ENCODE measurements at places on chromosomes 1 and 21.

- no peak for DNase-seq
These were observed 28.9 kb upstream of the CLSTN1 start for GRCh38 chr1:9852410-9853248.

GRCh38 chr1:241311056-241311746, 45.8 kb downstream of the RGS7 start:
- DNase-seq, result no peak

GRCh38 chr1:27967884-27968466, 8.2 kb downstream of the XKR8 start:
- no peak for DNase-seq

- no peak for DNase-seq
These were observed 57.7 kb upstream of the DPT start for GRCh38 chr1:168786476-168787330.

GRCh38 chr1:197686702-197687355, 88.5 kb downstream of the DENND1B start:
- no peak for DNase-seq

- no peak for DNase-seq
These were observed 46.2 kb upstream of the KCNE1 start for GRCh38 chr21:34558166-34558565.

DNA sequence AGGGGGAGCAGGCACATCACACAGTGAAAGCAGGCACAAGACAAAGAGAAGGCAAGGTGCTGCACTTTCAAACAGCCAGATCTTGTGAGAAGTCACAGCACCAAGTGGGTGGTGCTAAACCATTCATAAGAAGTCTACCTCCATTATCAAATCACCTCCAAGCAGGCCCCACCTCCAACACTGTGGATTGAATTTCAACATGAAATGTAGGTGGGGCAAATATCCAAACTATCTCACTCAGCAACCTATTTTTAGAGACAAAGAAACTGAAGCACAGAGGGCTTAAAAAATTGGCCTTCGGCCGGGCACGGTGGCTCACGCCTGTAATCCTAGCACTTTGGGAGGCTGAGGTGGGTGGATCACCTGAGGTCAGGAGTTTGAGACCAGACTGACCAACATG, 90.4 kb downstream of the UBE2U start:
- no peak for DNase-seq

- DNase-seq, result no peak
These were observed 64.0 kb downstream of the COL18A1 start for GRCh38 chr21:45468971-45469272.

DNA sequence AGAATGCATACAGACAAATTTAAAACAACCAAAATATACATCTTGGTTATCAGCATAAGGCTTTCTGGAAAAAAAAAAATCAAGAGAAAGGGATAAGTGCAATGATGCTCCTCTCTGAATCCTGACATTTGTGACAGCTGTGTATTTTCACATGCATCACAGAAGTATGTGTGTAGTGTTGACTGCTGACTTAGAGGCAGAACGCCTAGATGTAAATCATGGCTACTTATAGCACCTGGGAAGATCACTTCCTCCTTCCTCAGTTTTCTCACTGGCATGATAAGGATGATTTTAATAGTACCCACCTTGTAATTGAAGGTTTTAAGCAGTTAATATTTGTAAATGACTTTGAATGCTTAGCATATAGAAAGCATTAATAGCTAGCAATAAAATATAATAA, 112.5 kb downstream of the MRPL39 start:
- no peak for DNase-seq

DNA sequence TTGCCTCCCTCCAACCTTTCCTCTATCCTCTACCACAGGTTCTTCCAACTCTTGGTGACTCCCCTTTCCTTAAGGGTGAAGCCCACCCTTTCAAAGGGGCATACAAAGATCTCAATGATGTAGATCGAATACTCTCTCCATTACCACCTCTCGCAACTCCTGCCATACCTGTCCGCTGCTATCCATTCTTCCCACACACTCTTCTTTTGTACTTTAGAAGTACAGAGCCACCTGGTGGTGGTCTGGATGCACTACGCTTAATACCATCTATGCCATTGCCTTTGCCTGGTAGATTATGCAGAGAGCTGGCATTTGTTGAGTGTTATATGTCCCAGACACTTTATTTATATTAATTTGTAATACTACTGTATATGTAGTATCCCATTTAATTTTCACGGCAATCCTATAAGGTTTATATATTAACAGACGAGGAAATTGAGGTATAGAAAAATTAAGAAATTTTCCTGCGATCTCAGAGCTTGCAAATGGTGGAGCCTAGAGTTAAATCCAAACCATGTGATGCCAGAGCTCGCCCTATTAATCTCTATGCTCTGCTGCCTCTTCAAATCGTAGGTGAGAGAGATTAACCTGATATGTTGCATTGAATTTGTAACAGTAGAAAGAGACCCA, 22.9 kb downstream of the TSHB start:
- peak; percentile 52 for DNase-seq

DNA sequence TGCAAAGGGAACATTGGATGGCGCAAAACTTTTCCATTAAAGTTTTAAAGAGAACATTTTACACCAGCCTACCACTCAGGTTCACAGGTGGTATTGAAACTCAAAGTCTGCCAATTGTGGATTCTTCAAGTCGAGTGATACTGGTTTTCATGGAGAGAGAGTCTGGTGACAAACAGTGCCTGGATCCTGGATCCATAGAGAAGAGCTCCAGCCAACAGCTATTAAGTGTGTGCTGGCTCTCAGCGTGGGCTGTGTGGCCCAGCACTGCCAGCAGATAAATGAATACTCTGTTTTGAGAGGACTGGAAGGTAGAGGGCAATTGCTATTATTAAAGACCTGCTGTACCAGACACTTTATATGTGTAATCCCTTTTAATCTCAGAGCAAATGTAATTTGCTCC, 118.9 kb upstream of the SYT6 start:
- DNase-seq, result no peak

DNA sequence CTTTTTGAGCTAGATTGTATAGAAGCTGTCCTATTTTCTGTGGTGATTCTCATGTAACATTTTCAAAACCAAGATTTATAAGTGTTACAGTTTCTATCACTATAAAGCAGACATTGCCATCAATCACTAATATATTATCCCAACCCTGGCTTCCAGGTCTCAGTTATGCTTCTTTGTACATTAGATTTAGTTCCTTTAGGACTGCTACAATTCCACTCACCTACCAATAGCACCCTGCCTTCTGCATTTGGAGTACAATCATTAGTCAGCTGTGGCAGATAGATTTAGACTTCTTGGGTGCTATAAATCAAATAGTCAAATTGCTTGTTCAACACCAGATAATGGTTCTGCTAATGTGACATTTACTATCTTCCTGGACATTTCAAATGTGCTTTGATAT, 281.6 kb downstream of the BRINP3 start:
- no peak for DNase-seq

DNA sequence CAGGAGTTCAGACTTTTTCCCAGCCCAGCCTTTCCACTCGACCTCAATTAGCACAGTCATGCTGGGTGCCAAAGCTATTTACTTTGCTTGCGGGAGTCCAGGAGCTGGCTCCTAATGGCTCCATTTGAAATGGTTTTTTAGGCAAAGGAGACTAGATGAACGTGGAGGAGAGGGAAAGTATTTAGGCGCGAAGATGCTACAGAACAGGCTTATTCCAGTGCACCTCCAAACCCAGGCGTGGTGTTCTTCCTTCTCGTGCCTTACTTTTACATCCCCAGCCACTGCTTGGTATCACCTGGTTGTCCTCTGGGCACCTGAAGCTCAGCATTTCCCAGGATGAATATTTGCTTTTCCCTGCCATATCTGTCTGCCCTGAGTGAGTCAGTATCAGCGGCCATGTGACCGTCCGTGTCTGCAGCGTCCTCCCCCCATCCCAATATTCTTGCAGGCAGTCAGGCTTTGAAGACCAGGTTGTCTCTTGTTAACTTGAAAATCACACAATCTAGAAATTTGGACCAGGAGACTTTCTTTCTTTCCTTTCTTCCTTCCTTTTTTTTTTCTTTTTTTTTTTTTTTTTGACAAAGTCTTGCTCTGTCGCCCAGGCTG, 198.5 kb downstream of the DYRK1A start:
- DNase-seq, result no peak

DNA sequence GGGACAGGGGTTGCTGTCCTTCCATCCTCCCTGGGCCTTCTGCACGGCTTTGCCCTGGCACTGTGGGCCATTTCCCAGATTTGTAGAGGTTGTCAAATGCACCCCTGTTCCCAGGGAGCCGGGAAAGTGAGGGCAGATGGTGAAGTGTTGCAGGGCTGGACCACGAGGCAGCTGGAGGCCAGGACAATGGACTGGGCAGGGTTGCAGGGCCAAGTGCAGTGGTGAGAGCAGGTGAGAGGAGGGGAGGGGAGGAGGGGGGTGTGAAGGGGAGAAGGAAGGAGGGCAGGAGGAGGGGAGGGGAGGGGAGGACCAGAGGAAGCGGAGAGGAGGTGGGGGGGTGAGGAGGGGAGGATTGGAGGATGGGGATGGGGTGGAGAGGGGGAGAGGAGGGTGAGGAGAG, 443.9 kb downstream of the CAMTA1 start:
- no peak for DNase-seq

DNA sequence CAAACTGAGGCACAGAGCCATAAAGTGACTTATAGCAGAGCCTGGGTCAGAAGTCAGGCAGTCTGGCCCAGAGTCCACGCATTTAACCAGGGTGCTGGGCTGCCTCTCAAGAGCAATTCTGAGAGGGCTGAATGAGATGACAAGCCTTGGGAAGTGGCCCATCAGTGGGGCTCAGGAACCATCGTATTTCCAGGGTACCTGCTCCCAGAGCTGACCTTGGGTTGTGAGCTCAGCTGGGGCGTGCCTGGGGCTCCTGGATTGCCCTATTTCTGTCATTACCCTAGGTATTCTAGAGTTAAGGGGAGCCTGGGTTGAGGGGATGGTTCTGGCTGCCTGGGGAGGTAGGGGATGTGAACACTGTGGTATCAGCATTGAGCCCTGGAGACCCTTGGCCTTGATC, 49.4 kb downstream of the LGR6 start:
- no peak for DNase-seq

DNA sequence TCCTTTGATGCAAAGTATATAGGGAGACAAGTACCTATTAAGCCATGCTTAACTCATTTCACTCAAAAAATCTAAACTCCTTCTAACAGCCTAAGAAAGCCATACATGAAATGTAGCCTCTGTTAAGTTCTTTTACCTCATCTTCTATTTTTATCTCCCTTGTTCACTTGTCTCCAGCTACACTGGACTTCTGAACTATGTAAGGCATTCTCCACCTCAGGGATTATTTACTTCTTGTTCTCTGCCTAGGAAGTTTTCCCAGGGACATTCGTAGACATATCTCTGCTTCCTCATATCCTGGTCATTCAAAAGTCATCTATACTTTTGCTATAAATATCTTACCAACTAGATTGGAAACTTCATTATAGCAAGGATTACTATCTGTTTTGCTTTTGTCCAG, 96.9 kb downstream of the COP1 start:
- DNase-seq, result no peak

DNA sequence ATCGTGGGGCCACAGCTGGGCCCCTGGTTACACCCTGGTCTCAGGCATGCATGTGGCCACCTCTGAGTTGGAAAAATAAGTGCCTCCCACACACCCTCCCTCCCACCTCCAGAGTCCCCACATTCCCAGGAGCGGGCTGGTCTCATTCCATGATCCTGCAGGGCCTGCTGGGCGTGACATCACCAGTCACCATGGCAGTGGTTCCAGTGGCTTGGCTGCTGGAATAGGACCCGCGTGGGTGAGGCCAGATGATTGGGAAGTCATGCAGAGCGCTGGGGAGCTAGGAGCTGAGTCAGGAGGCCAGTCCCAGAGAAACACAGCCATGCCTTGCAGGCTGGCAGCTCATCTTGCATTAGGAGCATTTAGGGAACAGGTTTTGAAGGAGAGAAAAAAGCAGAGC, 125.4 kb upstream of the TMEM51 start:
- peak; percentile 41 for DNase-seq

- DNase-seq, result no peak
These were observed 87.3 kb upstream of the IFFO2 start for GRCh38 chr1:19043579-19044443.

DNA sequence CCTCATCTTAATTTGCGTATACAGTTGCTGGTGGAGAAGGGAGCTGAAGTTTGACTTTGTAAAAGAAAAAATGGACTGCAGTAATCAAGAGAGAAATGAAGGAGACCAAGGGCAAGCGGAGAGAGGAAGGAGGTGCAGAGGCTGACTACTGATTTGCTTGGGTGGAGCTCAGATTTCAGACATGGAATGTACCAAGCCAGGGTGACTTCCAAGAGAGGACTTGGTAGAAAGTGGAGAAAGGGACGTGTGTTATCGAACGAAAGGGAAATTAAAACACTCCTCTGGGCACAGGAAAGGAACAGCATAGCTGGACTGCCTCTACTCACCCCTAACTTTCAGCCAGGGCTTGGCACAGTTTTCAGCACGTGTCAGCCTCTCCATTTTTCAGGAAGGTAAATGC, 15.1 kb upstream of the HEATR1 start:
- no peak for DNase-seq

DNA sequence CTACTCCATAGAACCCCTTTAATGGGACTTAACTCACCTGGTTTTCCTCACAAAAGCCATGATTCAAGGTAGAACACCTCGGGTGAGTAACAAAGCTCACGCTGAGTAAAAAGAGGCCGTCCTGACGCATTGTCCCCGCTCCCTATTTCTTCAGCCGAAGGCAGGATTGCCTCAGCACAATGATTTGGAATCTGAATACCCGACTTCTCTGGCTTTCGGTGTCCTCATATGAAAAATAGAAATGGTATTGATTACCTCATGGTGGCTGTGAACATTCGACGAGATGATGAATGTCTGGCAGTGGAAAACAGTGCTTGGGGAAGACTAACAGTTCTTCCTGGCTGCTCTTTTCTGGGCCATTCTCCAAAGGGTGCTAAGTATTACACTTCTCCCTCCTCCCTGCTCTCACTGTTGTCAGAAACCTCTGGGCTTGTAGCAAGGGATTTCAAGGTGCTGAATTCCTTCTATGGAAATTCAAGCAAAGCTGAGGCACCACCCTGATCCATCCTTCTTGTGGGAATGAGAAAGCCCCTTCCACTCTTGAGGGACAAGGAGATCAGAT, 148.3 kb downstream of the C1orf94 start:
- no peak for DNase-seq

GRCh38 chr1:48040154-48040553, 43.0 kb upstream of the TRABD2B start:
- DNase-seq, result no peak

- DNase-seq, result peak; percentile 11
These were observed 5.7 kb downstream of the LRRC71 start for GRCh38 chr1:156926175-156926574.

GRCh38 chr1:157006676-157007075, 38.9 kb downstream of the ARHGEF11 start:
- DNase-seq, result no peak

GRCh38 chr1:202304375-202304774, 37.4 kb downstream of the UBE2T start:
- DNase-seq, result no peak

- DNase-seq, result no peak
These were observed 78.9 kb downstream of the CD46 start for GRCh38 chr1:207830788-207831187.

All from inflammatory macrophage (primary cell).